WTC11 (cell line): ENCODE measurements at places on chromosomes 1 and 21. TPM values are rescaled to one million over a fixed set of nuclear protein-coding genes. Genes with fewer than 3 reads are reported as not detected.

Gene ZRANB2
- 77.3 to 85.8 TPM (median 80.1 TPM) in 3 replicates for total RNA-seq

- no peak for DNase-seq
Measured at GRCh38 chr1:97740891-97741290, 179.9 kb downstream of the DPYD start.

DNA sequence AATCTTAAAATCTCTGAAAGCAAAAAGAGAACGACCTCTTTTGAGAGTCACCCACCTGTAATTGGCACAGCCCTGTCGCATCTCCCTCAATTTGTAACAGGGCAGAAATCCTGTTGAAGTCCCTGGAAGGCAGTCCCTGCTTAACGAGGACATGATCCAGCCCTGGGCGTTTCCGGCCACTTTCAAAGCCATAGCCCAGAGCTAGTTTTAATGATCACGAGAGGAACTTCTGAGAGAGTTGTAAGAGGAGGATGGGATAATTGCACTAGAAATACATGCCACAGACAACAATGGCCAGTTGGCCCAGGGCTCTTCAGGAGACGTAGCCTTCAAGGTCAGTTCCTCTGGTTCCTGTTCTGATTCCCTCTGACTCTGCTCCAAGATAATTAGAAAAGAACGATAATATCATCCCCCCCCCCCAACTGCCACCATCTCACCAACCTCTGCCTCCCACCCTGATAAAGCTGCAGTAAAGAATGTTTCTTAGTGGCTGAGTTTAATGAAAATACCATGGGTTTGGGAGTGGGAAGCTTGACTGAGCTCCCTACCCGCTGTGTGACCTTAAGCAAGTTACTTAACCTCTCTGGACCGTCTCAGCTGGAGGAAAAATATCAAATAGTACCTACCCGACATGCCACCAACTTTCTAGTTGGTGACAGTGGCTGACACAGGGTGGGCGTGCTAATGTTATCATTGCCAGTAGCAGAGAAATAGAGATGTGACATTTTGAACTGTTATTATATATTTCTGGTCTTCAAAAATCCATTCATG lies 140.0 kb downstream of the OMA1 start:
- DNase-seq, result no peak

- DNase-seq, result no peak
Measured at GRCh38 chr1:225655509-225656258, 2.8 kb upstream of the ENAH start.
